ENCODE measurements at places on chromosomes 7 and 10.

- no peak for DNase-seq
Observed at GRCh38 chr10:20267734-20268133, 451.5 kb downstream of the PLXDC2 start.

DNA sequence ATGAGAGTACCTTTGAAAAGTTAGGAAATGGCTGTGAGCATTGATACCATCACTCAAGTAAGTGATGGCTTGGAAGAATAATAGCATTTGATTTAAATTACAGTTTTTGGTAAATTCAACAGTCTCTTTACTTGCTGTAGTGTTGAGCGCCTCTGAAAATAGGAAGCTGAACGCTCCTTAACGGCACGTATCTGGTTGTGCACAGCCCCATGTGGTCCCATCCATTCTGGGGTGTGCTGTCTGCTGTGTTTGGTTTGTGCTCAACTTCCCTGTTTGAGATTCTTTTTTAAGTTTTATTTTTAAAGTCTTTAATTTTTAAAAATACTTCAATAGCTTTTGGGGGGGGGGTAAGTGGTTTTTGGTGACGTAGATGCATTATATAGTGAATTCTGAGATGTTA, 51.5 kb downstream of the DNAJB6 start:
- DNase-seq = no peak

DNA sequence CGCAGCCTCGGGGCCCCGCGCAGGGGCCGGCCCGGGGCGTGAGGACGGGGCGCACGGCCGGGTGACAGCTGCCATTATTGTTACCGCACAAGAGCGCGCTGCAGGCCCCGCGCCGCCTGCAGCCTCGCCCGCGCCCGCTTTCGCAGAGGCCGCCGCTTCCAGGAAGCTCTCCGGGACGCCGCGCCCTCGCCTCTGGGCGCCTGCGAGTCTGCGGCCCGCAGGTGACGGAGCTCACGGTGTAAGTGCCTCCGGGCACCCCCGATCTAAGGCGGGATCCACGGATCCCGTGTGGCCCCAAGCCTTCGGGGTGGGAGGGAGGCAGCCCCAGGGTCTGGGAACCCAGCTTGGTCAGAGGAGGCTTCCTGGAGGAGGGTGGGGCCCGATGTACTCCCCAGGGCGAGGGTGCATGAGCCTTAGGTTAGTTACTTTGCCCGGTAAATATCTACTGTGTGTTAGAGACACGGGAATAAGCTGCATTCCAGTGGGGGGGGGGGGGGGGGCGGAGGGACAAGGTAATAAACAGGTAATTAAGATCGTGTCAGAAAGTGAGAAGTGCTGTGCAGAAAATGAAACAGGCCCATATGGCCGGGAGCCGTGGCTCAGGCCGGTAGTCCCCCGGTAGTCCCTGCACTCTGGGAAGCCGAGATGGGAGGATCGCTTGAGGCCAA, 638 bp downstream of the IQCE start:
- DNase-seq = peak; percentile 53

- no peak for DNase-seq
Observed at GRCh38 chr7:101614098-101614938, 14.8 kb downstream of the MYL10 start.

DNA sequence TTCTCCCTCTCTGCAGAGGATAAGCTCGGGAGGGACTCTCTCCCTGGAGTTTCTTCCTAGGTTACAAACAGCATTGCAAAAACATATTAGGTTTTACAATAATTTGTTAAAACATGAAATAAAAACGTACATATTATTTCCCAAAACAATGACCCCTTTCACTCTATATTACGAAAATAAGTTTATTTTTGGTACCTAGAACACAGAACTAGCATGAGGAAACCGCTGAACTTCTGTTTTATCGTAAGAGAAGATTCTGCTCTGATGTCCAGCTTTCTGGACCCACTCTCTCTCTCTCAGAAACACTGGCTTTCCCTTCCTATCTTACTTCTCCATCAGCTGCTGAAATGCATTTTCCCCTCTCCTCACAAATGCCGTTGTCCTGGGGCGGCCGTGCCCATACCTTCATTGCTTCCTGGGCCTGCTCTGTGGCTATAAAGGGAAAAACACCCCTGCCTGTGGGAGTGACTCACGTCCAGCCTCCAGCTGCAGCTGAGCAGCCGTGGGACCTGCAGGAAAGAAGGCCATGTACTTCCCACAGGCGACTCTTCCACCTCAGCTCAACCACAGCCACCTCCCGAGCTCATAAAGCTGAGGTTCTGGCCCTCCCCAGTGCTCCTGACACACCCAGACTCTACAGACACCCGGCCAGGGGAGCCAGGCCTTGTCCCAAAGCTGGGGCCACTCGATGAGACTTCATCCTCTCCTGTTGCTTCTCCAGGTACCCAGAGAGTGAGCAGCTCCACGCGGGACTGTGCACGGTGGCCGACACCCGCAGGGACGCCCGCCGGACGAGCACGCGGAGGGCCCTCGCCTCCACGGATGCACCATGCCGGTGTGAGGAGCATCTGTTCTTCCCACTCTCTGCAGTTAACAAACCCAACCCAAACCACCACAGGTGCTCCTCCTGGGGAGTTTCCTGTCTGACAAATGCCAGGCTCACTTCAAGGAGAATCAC, 3.1 kb downstream of the GPER1 start:
- DNase-seq = no peak

All from T-helper 2 cell (primary cell).